ENCODE measurements at places on chromosomes 2 and 18.

DNA sequence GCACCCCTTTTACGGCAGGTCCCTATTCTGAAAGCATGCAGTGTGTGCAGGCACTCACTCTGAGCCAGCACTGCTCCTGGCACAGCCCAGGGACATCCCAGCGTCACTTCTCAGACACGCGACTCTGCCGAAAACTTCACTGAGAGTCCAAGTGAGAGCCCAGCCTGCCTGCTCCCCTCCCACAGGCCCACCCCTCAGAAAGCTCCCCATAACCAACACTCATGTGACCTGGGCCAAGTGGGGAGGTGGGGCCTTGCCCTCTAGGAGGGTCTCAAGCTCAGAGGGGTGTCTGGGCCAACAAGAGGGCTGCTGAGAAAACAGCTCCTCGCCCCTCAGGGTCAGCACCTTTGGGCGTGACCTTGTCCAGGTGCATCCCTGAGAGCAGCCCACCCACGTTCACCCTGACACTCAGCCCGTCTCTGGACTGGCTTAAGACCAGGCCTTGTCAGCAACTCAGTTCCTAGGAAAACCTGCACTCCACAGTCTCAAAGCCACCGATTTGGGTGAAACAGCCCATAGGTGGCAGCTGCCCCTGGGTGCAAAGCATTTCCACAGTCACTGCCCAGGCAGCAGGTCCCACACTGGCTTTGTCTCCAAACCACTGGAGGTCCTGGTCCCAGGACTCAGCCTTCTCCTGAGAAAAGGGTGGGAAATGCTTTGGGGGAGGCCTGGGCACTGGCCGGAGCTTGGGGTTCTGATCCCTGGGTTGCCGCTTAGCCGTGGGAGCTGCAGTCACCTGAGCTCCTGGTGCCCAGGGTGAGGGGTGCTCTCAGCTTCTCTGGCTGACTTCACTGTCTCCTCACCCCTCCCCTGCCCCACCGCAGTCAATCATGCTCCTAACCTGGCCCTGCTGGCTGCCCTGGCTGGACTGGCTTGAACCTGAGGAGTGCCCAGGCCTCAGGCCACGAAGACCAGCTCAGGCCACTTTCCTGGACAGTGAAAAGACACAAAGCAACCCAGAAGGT lies 209.6 kb downstream of the HDAC4 start:
- no peak for DNase-seq

GRCh38 chr2:197079832-197080555 lies 153.5 kb upstream of the PGAP1 start:
- DNase-seq, result no peak

GRCh38 chr18:26656944-26657536 lies 108.7 kb upstream of the KCTD1 start:
- DNase-seq, result no peak

GRCh38 chr2:144011553-144011952 lies 508.4 kb downstream of the ZEB2 start:
- no peak for DNase-seq

GRCh38 chr2:200800458-200800857 lies 11.3 kb upstream of the BZW1 start:
- DNase-seq, result no peak

DNA sequence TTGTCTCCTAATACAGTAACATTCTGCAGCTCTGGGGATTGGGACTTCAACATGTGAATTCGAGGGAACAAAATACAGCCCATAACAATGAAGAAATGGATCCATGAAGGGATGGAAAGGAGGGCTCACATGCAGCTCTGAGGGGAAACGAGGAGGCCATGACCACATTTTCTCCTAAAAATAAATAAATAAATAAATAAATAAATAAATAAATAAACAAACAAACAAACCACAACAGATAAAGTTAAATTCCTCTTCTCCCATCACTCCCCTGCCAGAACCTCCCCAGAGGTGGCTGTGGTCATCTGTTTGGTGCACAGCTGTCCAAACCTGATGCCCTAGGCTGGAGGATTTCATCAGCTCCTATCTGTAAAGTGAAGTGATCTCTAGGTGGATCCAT lies 42.7 kb downstream of the MAL start:
- no peak for DNase-seq

GRCh38 chr2:208454861-208455260 lies 48.3 kb downstream of the PTH2R start:
- DNase-seq, result no peak

DNA sequence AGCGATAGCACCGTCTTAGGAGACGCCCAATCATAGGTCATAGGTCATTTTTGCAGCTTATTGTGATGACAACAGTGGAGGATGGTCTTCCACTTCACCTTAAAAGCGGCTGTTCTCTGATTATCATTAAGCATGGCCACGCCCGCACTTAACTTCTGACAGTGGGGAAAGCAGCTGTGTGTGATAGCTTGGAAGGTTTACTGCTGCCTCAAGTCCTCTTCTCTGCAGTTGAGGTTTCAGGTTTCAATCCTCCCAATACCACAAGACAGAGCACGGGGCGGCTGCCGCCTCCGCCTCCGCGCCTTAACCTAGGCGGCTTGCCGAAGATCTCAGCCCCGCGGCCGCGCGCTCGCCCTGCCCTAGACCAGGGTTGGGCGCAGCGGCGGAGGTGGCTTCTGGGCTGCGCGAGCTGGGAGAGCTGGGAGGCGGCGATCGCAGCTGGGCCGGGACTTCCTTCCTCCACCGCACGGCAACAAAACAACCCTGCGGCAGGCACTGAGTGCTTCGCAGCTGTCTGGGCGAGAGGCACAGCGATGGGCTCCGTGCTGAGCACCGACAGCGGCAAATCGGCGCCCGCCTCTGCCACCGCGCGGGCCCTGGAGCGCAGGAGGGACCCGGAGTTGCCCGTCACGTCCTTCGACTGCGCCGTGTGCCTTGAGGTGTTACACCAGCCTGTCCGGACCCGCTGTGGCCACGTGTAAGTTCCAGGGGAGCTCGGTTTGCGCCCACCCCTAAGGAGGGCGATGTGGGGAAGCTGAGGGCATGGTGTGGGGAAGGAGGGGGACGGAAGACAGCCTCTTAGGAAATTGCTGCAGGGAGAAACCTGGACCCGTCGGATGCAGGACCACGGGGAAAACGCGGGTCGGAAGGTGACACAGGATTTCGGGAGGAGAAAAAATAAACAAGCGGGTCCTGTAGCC lies at the start of gene RNF125:
Gene RNF125 (plus strand): TSS at position 495 of the 920 bp plus-strand sequence. CDS start 39 bp downstream, at position 534.
- peak; percentile 76 for DNase-seq

All from activated T-cell treated with anti-CD3 and anti-CD28 coated beads for 1 hour (primary cell).